Activated B cell treated with CpG ODN at 0.5 μM for 24 hours (primary cell): ENCODE measurements at places on chromosomes 1 and 21.

DNA sequence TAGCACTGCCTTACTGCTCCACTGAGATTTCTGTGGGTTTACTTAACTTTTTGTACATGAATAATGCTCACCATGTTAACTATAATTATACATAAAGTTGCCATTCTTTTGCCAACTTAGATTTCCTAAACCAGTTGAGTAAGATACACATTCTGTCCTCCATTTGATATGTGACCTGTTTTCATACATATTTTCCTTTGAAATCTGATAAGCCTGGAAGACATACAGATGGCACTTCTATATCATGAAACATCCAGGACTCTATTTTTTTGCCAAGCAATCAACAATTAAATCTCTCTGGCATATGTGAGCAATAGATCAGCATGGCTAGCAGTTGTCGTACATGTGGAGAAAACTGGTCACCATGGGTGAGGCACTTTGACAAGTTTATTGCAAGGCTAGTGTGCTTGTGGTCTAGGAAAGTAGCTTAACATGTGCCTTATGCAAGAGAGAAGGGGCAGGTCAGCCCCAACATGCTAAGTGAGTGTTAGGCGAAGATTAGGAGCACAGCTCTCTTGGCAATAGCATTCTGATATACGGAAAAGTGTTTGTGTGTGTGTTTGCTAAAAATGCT, 14.2 kb downstream of the PRRX1 start:
- no peak for DNase-seq

DNA sequence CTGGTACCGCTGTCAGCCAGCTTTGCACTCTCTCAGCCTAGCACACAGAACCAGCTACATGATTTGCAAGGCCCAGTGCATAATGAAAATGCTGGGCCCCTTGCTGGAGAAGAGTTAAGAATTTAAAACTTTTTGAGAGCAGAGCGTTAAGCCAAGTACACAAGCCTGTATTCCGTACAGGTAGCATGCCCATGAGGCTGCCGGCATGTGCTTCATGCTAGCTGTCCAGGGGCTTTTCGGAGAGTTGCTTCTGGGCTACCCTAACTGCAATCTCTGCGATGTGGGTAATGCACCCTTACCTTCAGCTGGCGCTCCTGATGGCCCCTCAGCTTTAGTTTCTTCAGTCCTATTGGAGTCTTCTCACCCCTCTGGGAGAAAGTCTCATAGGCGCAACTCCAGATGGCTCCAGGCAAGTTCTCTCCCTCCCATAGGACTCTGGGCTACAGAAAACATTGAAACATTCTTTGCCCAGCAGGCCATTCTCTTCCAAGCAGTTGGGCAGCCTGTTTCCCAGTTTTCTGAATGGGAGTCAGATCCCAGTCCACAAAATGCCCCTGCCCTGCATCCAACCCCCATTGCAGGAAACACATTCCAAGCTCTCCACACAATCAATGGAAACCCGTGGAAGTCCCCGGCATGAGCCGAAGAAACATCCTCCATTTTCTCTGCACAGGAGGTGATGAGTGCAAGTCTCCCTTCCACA, 5.7 kb upstream of the AKT3 start:
- DNase-seq = no peak

- no peak for DNase-seq
Observed at GRCh38 chr1:165451691-165452090, 6.8 kb upstream of the RXRG start.

- no peak for DNase-seq
Observed at GRCh38 chr1:115036814-115037507, 7.3 kb downstream of the TSHB start.

GRCh38 chr1:114009393-114009792, 30.1 kb downstream of the OLFML3 start:
- DNase-seq = no peak

- no peak for DNase-seq
Observed at GRCh38 chr1:147267711-147268110, 25.2 kb downstream of the CHD1L start.

- no peak for DNase-seq
Observed at GRCh38 chr1:62977366-62977765, 193.4 kb downstream of the ATG4C start.

- DNase-seq = no peak
Observed at GRCh38 chr1:47572731-47573430, 135.0 kb downstream of the FOXD2 start.

DNA sequence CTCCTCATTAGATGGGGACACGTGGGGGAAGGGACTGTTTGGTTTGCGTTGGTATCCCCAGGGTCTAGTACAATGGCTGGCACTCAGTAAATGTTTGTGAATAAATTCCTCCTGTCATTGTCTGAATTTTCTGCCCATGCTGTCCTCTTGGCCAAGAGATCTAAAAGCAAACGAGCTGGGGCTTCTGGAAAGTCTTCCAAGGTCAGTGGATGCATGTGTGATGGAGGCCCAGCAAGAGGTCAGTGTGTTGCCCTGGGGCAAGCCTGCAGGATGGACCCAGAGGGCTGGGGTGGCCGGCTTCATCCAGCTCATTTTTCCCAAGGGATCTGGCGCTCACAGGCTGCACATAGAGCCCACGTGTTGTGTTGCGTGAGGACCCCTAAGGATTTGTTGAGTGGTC, 30.0 kb upstream of the JUN start:
- DNase-seq = no peak

GRCh38 chr1:94286864-94287437, 49.6 kb upstream of the ARHGAP29 start:
- no peak for DNase-seq
